D341Med (cell line): ENCODE measurements at places on chromosomes 6 and 20.
A peak's percentile ranks its signal among the peaks of the same experiment; 100 is the strongest.

- DNase-seq, result no peak
Observed at GRCh38 chr6:29992807-29993206, 50.5 kb downstream of the HLA-A start.

- DNase-seq, result no peak
Observed at GRCh38 chr6:31528821-31529328, at the start of gene MCCD1. MCCD1 (plus strand) TSS chr6:31528962; CDS start chr6:31529015, 53 bp downstream.

DNA sequence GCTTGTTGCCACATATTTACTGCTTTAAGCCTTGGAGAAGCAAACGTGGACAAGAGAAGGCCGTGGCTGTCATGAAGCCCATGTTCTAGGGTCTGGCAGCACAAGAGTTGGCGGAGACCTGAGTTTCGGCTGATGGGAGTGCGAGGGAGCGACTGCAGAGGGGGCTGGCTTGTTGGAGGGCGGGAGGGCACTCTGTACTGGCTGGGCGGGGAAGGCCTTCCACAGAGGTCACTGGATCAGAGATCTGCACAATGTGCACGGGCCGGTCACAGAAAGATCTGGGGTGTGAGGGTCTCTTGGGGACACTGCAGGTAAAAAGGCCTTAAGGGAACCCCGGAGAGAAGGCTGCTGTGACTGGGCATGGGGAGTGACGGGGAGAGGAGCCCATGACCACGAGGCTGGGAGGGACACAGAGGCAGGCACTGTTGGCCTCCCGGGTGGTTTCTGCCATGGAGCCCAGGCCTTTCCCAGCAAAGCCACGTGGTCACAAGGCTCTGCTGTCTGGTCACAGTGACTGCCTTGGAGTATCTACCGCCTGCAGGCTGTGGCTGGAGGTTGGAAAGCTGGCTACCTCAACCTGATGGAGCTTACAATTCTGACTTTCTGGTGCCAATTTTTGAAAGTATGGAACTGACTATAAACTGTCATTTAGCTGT is 23.8 kb downstream of the FOXC1 start:
- DNase-seq, result no peak

- no peak for DNase-seq
Observed at GRCh38 chr6:148548065-148548748, 198.6 kb upstream of the UST start.

DNA sequence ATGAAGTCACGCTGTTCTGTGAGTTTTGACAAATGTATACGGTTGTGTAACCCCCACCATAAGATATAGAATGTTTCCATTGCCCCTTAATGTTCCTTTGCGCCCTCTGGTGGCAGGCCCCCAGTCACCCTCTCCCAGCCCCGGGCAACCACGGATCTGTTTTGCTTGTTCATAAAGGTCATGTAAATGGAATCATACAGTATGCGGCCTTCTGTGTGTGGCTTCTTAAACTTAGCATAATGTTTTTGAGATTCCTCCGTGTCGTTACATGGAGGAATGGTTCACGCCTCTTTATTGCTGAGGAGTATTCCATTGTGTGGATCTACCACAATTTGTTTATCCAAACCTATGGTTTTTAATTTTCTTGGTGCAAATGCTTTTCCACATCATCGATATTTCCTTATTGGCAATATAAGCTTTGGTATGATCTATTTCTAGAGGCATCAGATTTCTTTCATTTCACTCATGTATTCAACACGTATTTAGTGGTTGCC is 28.4 kb downstream of the LYRM2 start:
- peak; percentile 80 for DNase-seq

DNA sequence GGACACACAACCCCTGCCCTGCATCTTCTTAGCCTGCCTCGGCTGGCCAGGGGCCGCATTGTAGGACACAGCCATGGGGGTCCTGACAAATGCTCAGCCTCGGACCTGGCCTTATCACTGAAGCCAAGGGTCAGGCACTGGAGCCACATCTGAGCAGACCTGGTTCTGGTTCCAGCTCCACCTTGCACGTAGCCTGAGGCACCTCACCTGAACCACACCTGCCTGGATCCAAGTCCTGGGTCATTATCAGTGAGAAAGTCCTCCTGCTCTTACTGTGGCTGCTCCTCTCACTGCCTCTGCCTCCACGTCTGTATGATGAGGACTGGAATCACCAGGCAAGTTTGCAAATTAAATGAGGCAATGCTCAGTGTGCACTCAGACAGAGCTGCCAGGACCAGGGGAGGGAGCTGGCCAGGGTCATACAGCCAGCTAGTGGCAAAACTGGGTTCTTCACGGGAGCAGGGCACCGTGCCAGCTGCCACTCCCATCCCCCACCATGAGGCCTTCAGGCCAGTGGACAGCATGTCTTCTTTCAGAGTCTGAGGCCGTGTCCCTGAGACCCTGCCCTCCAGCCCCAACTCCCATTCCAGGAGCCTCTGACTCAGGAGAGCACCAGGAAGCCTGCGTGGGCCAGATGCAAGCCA is 40.2 kb downstream of the MRPL14 start:
- DNase-seq, result no peak

DNA sequence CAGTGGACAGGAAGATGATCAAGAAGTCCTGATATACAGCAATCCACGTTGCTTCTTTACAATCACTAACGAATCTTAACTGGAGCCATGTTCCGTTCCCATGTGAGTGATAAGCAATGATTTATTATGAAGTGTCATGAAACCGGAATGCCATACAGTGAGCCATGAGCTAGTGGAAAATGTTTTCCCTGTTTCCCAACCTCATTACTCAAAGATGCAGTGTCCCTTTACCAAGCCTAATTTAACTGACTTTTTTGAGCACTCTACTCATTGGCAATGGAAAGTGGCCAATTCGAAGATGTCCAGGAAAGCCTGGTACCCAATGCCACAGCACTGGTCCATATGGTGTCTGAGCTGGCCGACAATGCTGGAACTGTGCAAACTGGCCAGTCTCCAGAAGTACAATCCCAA is 148.3 kb downstream of the ZNF217 start:
- DNase-seq, result no peak

DNA sequence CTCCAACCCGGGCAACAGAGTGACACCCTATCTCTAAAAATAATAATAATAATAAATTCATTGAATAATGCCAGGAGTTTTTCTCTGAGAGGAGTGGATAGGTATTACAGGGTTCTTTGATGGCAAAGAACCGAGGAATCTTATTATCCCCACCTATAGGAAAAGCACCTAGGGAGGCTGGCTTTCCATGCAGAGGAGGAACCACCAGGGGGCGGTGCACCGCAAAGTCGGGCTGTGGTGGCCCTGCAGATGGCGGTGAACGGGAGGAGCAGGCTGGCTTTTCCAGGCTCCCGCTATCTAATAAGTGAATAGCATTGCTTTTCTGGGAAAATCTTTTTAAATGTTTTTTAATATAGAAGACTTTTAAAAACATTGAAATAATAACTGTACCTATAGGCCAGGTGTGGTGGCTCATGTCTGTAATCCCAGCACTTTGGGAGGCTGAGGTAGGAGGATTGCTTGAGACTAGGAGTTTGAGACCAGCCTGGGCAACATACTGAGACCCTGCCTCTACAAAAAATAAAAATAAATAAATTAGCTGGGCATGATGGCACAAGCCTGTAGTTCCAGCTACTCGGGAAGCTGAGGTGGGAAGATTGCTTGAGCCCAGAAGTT is 864.2 kb downstream of the KIF16B start:
- peak; percentile 73 for DNase-seq

- no peak for DNase-seq
Observed at GRCh38 chr6:69019832-69020231, 384.8 kb downstream of the ADGRB3 start.
